ENCODE measurements at places on chromosomes 1 and 21.
A peak's percentile ranks its signal among the peaks of the same experiment; 100 is the strongest.

- DNase-seq, result peak; percentile 25
Measured at GRCh38 chr21:46515109-46515508, 56.4 kb downstream of the DIP2A start.

GRCh38 chr1:24027838-24028468 is 47.8 kb upstream of the SRSF10 start:
- DNase-seq, result no peak

DNA sequence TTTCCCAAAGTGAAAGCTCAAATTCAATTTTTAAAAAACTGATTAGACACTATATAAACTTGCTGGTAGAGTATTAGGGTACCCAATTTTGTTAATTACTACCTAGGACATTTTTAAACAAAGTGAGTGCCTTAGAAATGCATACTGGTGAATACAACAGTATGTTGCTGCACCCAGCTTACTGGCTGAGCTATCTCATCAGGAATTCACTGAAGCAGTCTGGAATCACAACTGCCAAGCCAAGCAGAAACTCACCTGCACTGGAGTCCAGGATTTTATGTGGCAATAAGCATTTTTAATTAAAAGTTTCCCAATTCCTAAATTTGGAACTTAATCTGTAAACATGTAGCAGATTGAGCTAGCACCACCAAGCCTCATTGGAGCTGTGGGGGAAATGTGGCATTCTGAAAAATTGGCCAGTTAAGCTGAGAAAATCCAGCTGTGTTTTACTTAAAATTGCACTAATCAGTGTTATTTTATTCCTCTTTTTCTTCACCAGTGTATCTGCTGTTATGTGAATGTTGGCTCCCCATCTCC is 61.8 kb downstream of the CLEC20A start:
- DNase-seq, result no peak

GRCh38 chr1:204478172-204478899 is 16.3 kb downstream of the PIK3C2B start:
- no peak for DNase-seq

- DNase-seq, result no peak
Measured at GRCh38 chr1:55632058-55632457, 416.9 kb upstream of the USP24 start.

GRCh38 chr1:174428033-174428432 is 19.7 kb upstream of the GPR52 start:
- DNase-seq, result no peak

DNA sequence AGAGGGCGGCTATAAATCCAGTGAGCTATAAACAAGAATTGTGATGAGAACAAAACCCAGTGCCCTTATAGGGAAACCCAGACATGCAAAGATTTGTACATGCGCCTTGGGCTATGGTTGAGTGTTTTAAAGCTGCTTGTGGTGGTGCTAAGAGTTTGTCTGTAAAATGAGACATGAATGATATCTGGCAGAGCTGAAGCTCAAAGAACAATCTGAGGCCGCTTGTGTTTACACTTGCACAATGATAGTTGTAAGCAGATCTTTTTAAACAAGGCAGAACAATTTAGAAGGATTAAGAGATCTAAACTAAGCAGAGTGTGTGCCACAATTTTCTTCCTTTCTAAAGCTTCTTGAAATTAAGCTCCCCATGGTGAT is 80.4 kb upstream of the ADAMTS5 start:
- no peak for DNase-seq
